ENCODE measurements at places on chromosomes 2 and 18. TPM values are rescaled to one million over a fixed set of nuclear protein-coding genes. Genes with fewer than 3 reads are reported as not detected.

PTPRN gene
- 1.5 TPM for polyA plus RNA-seq

GRCh38 chr18:35746826-35747339, 165.3 kb downstream of the GALNT1 start:
- DNase-seq = no peak

IL1F10 gene
- not detected for polyA plus RNA-seq

DNA sequence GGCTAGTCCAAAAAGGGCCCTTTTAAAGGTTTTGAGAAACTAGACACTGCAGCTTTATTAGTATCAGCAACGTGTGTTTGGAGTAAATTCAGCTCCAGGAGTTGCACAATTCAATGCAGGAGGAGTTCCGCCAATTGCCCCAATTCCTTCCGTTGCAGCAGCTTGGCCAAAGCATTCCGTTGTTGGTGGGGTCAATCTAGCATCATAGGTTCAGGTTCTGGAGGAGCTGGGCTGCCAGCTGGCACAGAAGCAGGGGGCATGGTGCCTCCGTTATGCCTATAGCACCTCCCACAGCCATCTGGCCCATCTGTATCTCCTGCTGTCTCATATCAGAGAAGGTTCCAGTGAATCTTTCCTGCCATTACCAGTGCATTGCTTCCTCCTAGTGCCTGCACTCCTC, 55.4 kb downstream of the REL start:
- DNase-seq = no peak

GRCh38 chr2:43300222-43300621, 73.8 kb upstream of the ZFP36L2 start:
- DNase-seq = no peak

DNA sequence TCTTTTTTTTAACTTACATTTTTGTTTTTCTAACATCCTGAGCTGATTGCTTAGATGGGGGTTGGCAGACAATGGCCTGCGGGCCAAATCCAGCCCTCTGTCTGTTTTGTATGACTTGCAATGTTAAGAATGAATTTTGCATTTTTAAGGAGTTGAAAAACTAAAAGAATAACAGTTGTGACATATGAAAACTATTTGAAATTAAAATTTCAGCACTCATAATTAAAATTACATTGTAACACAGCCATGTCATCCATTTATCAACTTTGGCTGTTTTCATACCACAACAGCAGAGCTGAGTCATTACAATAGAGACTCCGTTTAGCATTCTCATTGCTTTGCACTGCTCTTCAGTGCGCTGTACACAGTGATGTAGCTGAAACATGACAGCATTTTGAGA, 94.1 kb upstream of the MC4R start:
- DNase-seq = no peak

TLX2 gene
- not detected for polyA plus RNA-seq

SESTD1 gene
- polyA plus RNA-seq = 15.3 TPM

DNA sequence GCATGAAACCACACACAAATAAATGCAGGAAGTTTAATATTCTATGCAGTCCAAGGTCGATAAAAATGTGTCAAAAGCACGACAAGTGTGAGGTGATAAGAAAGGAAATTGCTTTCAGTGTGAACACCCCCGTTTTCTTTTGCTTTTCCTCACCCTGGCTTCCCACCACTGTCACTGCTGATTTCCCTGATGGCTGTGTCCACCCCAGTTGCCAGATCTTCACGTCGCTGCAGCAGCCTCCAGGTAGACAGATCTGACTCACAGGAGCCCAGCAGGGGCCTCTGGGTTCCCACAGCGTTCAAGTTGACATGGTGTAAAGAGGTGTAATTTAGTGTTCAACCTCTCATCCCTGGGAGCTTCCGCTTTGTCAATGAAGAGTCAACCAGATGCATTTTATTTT, 128.0 kb upstream of the TACR1 start:
- no peak for DNase-seq

DNA sequence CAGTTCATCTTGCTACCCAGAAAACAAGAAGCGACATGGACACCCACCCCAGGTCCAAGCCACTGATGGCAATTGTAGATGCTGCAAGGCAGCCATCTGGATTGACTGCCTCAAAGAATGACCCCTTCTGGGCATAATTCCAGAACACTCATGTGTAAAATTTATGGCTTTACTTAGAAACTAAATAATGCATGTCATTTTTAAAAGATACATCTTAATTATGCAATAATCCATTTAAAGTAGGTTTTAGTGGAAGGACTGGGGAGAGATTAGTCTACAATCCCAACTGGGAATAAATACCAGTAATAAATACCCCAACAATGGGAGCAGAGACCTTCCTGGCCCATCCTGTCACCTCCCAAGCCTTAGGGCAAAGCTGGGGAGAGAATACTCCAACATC, 247.7 kb downstream of the SS18 start:
- no peak for DNase-seq

UGT1A8 gene
- not detected for polyA plus RNA-seq

DNA sequence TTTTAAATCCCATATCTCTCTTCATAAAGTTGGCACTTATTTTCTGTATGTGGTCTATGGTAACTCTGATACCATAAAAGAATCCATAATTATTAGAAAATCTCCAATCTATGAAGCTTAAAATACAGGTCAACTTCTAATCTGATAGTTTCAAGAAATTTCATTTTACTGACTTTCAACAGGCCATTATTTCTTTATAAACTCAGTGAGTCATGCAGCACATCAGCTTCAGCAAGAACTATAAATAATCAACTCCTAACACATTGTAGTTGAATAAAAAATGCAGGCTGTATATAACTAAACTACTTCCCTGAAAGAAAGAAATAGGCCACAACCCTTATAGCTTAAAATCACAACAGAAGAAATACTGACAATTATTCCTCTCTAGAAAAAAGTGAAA, 204.3 kb upstream of the CCDC150 start:
- DNase-seq = no peak

DNA sequence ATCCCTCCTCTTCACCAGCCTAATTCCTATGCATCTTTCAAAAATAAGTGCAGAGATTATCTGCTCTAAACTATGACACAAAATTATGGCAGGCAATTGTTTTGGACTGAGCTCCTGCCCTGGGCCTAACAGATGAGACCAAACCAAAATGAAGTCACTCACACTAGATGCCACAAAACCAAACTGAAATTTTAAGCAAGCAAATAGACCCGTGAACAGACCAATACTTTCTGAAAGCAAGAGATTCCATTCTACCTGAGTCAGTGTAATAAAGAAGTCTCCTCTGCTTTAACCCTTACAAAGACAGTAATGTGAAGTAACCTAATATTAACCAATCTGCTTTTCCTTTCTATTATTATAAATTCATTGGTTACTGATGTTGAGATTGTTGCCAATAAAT, 84.3 kb downstream of the RIT2 start:
- DNase-seq = no peak

OSR1 gene
- 3.6 TPM for polyA plus RNA-seq

- no peak for DNase-seq
Measured at GRCh38 chr2:236918545-236918944, 167.1 kb upstream of the COPS8 start.

PRKAG3 gene
- polyA plus RNA-seq = not detected

C2orf66 gene
- polyA plus RNA-seq = not detected

DNA sequence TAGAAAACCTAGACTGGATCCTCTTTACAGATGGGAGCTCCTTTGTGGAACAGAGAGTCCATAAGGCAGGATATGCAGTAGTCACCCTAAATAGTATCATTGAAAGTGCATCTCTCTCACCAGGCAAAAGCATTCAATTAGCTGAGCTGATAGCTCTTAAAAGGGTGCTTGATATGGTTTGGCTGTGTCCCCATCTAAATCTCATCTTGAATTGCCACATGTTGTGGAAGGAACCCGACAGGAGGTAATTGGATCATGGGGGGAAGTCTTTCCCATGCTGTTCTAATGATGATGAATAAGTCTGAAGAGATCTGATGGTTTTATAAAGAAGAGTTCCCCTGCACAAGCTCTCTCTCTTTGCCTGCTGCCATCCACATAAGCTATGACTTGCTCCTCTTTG, 96.2 kb upstream of the RMP24 start:
- no peak for DNase-seq

- no peak for DNase-seq
Measured at GRCh38 chr18:59848002-59848401, 51.8 kb upstream of the PMAIP1 start.

DNA sequence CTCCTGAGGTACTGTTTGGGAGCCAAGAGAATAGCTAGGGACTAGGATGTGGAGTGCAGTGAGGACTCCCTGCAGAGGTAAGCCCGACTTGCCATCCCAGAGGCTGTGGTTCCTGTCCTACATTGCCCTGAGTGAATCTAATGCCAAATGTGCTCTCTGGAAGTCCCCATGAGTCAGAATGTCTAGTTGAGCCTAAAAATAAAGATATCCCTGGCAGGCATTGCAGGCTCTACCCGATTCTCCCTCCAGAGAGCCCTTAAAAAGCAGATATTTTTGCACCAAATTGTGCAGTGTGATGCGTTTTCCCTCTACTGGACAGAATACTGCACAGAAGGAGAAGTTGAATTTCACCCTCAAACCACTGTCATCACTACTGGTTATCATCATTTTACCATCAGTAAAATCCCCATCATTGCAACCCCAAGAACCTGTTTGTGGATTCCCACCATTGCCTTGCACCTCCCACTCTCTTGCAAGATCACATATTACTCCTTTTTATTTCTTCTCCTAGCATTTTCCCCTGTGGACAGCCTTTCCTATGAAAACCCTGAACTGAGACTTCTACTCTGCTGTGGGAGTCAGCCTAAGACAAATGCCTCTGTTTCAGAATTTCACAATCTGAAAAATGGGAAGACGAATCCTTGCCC, 98.0 kb downstream of the MARCHF4 start:
- DNase-seq = no peak

RAX gene
- polyA plus RNA-seq = not detected

MBD1 gene
- polyA plus RNA-seq = 32.2 TPM

- DNase-seq = no peak
Measured at GRCh38 chr2:100268986-100269385, 53.3 kb downstream of the LONRF2 start.

DNA sequence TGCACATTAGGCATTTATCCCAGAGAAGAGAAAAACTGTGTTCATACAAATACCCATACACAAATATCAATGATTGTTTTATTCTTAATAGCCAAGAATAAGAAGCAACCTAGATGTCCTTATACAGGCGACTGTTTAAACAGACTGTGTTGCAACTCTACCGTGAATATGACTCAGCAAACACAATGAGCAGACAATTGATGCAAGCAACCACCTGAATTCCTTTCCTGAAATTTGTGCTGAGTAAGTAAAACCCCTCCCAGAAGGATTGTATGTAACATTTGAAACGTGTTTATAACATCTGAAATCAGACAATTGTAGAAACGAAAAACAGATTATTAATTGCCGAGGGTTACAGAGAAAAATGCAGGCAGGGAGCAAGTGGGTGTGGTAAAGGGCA, 621.9 kb upstream of the SOX11 start:
- no peak for DNase-seq

SPC25 gene
- 4.7 TPM for polyA plus RNA-seq

KLHL14 gene
- polyA plus RNA-seq = not detected

DNA sequence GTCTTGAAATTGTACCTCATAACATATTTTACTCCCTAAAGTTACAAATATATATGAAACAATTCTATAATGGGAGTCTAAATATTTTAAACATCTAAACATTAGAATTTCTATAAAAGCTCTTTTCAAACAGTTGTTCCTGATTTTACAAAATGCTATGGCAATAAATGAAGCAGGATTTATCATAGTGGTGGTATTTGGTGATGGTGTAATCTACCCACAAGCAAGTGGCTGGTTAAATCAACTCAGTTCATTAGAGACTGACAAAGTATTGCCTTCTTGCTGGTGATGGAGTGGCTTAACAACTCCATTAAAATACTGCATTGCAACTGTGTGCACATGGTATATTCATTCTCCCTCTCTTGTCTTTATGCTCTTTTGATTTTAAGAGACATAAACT, 138.9 kb downstream of the PMAIP1 start:
- DNase-seq = no peak

DNA sequence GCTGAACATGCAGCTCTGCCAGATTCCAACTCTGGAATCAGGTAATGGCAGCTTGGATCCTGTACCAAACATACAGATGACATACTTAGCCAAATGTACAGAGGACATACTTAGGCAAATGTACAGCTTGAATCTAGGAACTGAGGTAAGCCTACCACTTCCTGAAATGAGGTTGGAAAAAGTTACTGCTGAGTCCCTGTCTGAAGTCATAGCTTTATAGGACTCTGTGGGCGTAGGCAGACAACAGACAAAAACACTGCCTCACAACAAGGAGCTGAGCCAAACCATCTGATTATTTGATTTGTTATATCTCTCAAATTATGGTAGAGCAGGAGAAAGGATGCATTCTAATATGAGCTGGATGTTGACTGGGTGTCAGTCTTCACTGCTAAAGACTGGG, 290.2 kb upstream of the TCF4 start:
- no peak for DNase-seq

All from stomach (tissue), 19 donors.